ENCODE measurements at places on chromosomes 16 and 17. TPM values are rescaled to one million over a fixed set of nuclear protein-coding genes. Genes with fewer than 3 reads are reported as not detected.

Gene KCNG4
- total RNA-seq = not detected

Gene MEIOB
- total RNA-seq = not detected

Gene EPN3
- not detected for total RNA-seq

Gene VMO1
- total RNA-seq = not detected

Gene AHSP
- total RNA-seq = not detected
